ENCODE measurements at places on chromosomes 3 and 15. TPM values are rescaled to one million over a fixed set of nuclear protein-coding genes. Genes with fewer than 3 reads are reported as not detected.

ANKUB1 gene
- total RNA-seq = not detected

C3orf18 gene
- 44.3 TPM for total RNA-seq

MUC4 gene
- total RNA-seq = 0.39 TPM

SLC22A13 gene
- total RNA-seq = 0.93 TPM

LSAMP gene
- not detected for total RNA-seq

FSD2 gene
- total RNA-seq = not detected
